Stimulated activated CD8-positive, alpha-beta memory T cell treated with anti-CD3 and anti-CD28 coated beads, Interleukin-15, amount 100 ng/mL, for 48 hours (primary cell): ENCODE measurements at places on chromosomes 2 and 18.

DNA sequence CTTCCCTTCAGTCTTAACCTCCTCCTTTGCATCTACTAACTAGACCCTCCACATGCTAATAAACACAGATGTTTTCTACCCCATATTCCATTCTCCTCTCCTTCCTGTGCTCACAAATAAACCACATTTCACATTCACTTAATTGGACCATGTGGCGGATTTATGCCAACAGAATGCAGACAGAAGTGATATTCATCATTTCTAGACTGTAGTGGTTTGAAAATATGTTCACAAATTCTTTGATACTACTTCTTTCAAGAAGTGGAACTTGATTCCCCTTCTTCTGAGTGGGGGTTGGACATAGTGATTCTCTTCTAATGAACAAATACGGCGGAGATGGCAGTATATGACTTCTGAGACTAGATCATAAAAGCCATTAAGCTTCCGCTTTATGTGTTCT is 73.5 kb upstream of the SPTBN1 start:
- DNase-seq: no peak

DNA sequence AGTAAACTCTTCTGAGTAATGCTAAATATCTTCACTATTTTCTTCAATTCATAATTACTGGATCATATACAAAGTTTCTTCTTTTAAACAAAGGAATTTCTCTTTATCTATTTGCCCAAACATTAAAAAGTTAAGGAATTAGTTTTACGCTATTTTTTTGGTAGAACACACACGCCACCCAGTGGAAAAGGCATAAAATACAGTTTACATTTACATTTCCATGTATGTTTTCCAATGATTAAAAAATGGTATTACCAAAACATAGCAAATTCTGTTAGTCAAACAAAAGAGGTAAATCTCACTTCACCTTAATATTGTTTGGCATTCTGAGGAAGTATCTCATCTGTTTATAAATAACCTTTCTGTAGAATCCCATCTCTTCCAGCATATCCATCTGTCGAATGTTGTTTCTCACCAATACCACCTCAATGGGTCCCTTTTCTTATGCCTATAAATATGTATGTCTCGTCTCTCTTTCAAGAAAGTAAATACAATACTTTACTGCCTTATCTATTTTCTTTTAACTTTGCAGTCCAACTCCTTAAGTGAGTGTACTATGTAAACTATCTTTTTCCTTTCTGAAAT is 7.2 kb downstream of the BOLL start:
- no peak for DNase-seq

- peak; percentile 54 for DNase-seq
Observed at GRCh38 chr2:28649481-28650265, 102.0 kb upstream of the PPP1CB start.

- no peak for DNase-seq
Observed at GRCh38 chr2:54871457-54872107, 148.1 kb downstream of the EML6 start.

DNA sequence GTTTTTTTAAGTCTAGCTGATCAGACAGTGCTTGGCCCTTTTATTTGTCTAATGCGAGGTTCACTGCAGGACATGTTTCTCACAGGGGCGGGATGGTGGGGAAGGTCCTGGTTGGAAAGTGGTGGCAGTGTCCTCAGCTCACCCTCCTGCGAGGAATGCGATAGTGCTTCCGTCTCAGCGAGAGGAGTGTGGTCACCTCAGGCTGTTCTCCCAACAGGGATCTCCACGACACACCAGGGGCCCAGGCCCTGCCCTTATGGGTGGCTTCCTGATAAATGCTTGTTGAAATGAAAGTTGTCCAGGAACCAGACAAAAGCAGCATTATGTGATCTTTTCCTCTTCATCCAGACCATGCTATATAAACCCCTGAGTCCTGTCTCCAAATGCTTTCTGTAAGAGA is 70.1 kb downstream of the BOLA3 start:
- DNase-seq: no peak

DNA sequence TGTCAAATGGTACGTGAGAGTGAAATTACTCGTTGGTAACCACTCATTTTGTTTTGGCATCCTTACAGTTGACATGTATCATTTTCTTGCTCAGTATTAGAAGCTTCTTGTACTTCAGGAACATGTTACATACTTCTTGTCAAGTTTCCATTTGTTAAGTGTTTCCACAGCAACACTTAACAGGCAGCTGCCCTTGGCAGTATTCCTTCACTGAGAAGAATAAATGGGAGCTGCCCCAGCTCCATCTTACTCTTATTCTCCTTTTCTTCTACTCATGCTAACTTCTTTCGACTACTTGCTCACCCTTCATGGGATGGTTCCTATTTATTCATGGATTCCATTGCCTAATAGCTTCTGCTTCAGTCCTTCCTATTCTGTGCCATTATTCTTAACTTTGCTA is 60.1 kb upstream of the TUBA3E start:
- DNase-seq: no peak

- no peak for DNase-seq
Observed at GRCh38 chr2:28617502-28618184, 121.8 kb downstream of the PLB1 start.

- no peak for DNase-seq
Observed at GRCh38 chr2:204771721-204772120, 226.4 kb downstream of the PARD3B start.

DNA sequence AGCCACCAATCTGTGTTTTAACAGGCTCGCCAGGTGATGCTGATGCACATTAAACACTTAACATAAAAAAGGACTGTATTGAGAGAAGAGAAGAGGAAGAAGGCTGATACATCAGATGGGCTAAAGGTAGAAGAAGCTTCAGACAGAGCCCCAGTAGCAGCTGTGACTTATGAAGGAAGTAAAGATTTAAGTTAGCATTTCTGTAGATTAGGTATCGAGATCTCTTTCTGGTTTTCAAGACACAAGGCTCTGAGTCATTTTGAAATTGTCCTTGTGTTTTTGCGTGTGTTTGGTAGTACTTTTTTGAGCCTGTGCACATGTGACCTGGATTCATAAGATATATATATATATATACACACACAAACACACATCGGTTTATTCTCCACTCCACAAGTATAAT is 40.6 kb upstream of the GCFC2 start:
- DNase-seq: no peak

GRCh38 chr2:191206613-191207471 is 38.4 kb upstream of the MYO1B start:
- DNase-seq: no peak

GRCh38 chr2:172261292-172261691 is 158.6 kb upstream of the DLX2 start:
- DNase-seq: no peak

DNA sequence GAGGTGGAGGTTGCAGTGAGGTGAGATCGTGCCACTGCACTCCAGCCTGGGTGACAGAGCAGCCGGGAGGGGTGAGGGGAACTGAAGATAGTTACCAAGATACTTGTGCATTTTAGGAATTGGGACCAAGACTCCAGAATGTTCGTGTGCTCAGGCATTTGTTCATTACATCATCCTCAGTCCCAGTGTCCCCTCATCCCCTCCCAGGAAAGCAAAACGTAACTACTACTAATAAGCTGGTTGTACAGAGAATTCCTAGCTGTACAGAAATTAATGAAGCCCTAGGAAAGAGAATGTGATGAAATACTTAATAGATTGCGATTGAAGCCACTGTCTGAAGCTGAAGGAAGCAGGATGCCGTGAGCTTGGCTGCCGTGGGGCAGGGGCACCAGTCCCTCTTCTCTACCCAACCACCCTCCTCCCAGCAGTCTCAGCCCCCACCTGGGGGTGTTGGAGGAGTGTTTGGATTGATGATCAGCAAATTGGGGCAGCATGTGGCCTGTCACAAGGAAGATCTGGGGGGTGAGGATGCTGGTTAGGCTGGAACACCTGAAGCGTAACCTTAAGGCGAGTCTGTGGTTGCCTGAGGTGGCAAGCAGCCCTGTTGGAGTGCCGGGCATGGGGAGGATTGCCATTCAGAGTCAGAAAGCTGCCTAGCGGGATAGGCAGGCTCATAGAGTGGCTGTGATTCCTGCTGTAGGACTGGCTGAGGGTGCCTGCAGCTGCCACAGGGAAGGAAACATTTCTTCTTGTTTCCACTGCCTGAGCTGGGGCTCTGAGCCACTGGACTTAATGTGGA is 140.9 kb downstream of the SH3RF3 start:
- no peak for DNase-seq

- no peak for DNase-seq
Observed at GRCh38 chr2:62176801-62177200, 19.1 kb upstream of the B3GNT2 start.
